ENCODE measurements at places on chromosomes 3 and 15.

DNA sequence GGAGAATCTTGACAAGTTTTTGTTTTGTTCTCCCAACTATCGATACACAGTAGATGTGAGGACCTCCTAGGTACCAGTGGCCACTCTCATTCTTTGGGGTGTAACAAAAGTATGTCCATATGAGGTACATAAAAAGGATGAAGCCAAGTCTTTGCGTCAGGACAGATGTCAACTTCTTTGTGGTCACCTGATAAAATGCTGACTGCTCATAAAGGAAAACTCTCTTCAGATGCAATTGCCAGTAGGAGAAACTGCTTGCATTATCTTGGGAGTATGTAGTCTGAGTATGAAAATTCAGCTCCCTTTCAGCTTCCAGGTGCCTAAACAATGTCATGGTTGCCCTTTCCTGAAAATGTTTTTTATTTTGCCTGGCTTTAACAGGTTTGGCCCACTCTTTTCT lies 123.8 kb upstream of the GOLIM4 start:
- no peak for DNase-seq
- H3K27me3 ChIP-seq = no peaks in the 10 kb centered on the region
- H3K27ac ChIP-seq = no peak overlapping the region
- no peak overlapping the region for H3K4me3 ChIP-seq
- no peaks in the 10 kb centered on the region for H3K36me3 ChIP-seq

DNA sequence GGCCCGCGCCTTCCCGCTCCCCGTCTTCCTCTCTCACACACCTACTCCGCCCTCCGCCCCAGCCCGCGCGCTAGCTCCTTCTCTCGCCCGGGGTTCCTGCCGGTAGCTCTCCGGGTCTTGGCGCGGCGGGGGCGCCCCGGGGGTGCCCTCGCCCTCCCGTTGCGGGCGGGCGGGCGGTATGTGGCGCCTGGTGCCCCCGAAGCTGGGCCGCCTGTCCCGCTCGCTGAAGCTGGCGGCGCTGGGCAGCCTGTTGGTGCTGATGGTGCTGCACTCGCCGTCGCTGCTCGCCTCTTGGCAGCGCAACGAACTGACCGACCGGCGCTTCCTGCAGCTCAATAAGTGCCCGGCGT lies 507 bp downstream of the DIPK2A start:
- no peaks in the 10 kb centered on the region for H3K27me3 ChIP-seq
- H3K27ac ChIP-seq = peak overlapping the region; percentile 95
- H3K4me1 ChIP-seq = peaks cover 30% of the 10 kb centered on the region

- peak; percentile 92 for DNase-seq
- no peak overlapping the region for H3K4me3 ChIP-seq
- peaks cover 22% of the 10 kb centered on the region for H3K4me1 ChIP-seq
- no peaks in the 10 kb centered on the region for H3K27me3 ChIP-seq
- no peaks in the 10 kb centered on the region for H3K36me3 ChIP-seq
These were observed 25.7 kb upstream of the GALNT15 start for GRCh38 chr3:16148783-16149182.

DNA sequence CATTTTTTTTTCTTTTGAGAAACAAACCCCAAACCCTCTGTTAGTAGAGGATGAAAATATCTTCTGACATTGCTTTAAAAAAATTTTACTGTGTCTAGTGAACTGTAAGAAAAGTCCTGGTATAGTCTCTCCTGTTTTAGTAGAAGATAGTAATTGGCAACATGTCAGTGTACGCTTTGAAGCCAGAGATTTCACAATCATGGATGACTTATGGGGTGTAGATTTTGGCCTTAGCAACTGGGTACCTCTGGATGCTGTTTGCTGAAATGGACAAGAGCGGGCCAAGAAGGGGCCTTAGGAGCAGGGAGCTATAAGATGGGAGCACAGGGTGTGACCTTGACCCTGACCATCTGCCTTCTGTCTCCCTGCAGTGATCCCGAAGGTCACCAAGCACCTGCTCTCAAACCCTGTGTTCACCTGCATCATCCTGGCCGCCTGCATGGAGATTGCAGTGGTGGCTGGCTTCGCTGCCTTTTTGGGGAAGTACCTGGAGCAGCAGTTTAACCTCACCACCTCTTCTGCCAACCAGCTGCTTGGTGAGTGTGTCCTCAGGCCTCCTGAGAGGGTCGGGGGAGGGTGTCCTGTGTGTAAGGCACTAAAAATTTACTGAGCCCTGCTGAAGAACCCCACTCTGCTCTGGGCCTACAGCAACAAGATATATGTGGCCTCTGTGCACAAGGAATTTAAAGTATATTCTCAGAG lies 266.7 kb downstream of the SLCO3A1 start:
- H3K36me3 ChIP-seq = peaks cover 31% of the 10 kb centered on the region
- no peak for DNase-seq
- H3K4me3 ChIP-seq = no peak overlapping the region
- H3K27me3 ChIP-seq = no peaks in the 10 kb centered on the region
- H3K27ac ChIP-seq = no peak overlapping the region

GRCh38 chr3:64170270-64170669 lies 55.0 kb downstream of the PRICKLE2 start:
- H3K4me1 ChIP-seq = peaks cover 26% of the 10 kb centered on the region
- H3K4me3 ChIP-seq = no peak overlapping the region
- H3K27ac ChIP-seq = no peak overlapping the region
- no peaks in the 10 kb centered on the region for H3K36me3 ChIP-seq
- DNase-seq = no peak

- no peaks in the 10 kb centered on the region for H3K4me1 ChIP-seq
- H3K4me3 ChIP-seq = no peak overlapping the region
- no peaks in the 10 kb centered on the region for H3K27me3 ChIP-seq
- H3K36me3 ChIP-seq = no peaks in the 10 kb centered on the region
These were observed 136.9 kb upstream of the SLC2A2 start for GRCh38 chr3:171163101-171164066.

DNA sequence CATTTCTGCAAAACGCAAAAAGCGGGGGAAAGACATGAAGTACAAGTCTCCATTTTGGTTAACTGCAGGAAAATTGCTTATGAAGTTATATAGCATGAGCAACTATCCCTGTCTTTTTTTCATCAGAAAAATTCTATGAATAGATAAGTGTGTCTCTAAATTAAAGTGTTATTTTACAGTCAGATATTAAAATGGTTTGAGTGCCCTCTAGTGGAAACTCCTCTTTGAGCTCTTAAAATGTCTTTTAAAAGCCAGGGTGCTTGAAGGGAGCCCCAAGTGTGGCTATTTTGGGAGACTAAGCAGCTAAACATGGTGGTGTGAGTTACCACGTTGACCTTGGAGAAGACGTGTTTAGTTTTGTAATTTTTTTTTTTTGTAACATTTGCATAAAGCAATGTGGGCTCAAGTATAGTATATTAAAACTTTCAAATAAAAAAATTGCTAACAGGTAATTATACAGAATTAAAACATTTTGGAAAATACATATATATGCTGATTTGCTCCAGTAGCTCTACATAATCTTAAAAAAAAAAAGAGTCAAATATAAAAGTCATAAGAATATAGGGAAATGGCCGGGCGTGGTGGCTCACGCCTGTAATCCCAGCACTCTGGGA lies 77.2 kb downstream of the PPP2R3A start:
- no peak overlapping the region for H3K4me3 ChIP-seq
- no peak overlapping the region for H3K27ac ChIP-seq
- H3K27me3 ChIP-seq = no peaks in the 10 kb centered on the region
- no peak for DNase-seq
- peaks cover 21% of the 10 kb centered on the region for H3K36me3 ChIP-seq

- H3K27me3 ChIP-seq = no peaks in the 10 kb centered on the region
- H3K36me3 ChIP-seq = no peaks in the 10 kb centered on the region
- DNase-seq = peak; percentile 87
- H3K4me3 ChIP-seq = no peak overlapping the region
- peaks cover 13% of the 10 kb centered on the region for H3K4me1 ChIP-seq
These were observed 156.0 kb upstream of the MCTP2 start for GRCh38 chr15:94075349-94075748.

DNA sequence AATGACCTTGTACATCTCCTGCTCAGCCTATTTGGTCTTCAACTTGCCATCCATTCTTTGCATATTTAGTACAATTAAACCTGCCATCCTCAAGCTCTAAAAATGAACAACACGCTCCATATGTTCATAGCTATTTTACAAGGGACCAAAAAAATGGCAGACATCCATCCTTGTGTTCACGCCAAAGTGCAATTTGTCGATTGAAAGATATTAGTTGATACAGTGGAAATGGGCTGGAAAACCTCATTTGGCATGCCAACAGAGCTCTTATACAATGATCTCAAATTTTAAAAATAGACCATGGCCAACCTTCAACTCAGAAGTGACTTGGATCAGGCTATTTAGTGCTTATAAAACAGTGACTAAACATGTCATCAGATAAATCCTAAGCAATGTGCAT lies 413.6 kb upstream of the ARL6 start:
- H3K4me3 ChIP-seq = no peak overlapping the region
- H3K4me1 ChIP-seq = no peaks in the 10 kb centered on the region
- no peak overlapping the region for H3K27ac ChIP-seq
- DNase-seq = no peak
- no peaks in the 10 kb centered on the region for H3K36me3 ChIP-seq
- no peaks in the 10 kb centered on the region for H3K27me3 ChIP-seq

GRCh38 chr3:23055733-23056376 lies 147.3 kb upstream of the UBE2E2 start:
- no peaks in the 10 kb centered on the region for H3K4me1 ChIP-seq
- no peaks in the 10 kb centered on the region for H3K36me3 ChIP-seq
- H3K4me3 ChIP-seq = no peak overlapping the region
- no peak for DNase-seq

- no peaks in the 10 kb centered on the region for H3K27me3 ChIP-seq
- H3K4me1 ChIP-seq = peaks cover 64% of the 10 kb centered on the region
- no peak overlapping the region for H3K4me3 ChIP-seq
- H3K27ac ChIP-seq = peak overlapping the region; percentile 78
- no peak for DNase-seq
These were observed 169.4 kb downstream of the KLHL25 start for GRCh38 chr15:85625166-85625830.

- peaks cover 23% of the 10 kb centered on the region for H3K4me1 ChIP-seq
- H3K27ac ChIP-seq = peak overlapping the region; percentile 57
- peak overlapping the region; percentile 45 for H3K4me3 ChIP-seq
- H3K27me3 ChIP-seq = no peaks in the 10 kb centered on the region
- H3K36me3 ChIP-seq = no peaks in the 10 kb centered on the region
These were observed 121.6 kb downstream of the TFDP2 start for GRCh38 chr3:142027735-142028134.

- no peak overlapping the region for H3K4me3 ChIP-seq
- H3K4me1 ChIP-seq = no peaks in the 10 kb centered on the region
- no peaks in the 10 kb centered on the region for H3K36me3 ChIP-seq
These were observed 218.8 kb downstream of the VPS13C start for GRCh38 chr15:61841466-61841865.

DNA sequence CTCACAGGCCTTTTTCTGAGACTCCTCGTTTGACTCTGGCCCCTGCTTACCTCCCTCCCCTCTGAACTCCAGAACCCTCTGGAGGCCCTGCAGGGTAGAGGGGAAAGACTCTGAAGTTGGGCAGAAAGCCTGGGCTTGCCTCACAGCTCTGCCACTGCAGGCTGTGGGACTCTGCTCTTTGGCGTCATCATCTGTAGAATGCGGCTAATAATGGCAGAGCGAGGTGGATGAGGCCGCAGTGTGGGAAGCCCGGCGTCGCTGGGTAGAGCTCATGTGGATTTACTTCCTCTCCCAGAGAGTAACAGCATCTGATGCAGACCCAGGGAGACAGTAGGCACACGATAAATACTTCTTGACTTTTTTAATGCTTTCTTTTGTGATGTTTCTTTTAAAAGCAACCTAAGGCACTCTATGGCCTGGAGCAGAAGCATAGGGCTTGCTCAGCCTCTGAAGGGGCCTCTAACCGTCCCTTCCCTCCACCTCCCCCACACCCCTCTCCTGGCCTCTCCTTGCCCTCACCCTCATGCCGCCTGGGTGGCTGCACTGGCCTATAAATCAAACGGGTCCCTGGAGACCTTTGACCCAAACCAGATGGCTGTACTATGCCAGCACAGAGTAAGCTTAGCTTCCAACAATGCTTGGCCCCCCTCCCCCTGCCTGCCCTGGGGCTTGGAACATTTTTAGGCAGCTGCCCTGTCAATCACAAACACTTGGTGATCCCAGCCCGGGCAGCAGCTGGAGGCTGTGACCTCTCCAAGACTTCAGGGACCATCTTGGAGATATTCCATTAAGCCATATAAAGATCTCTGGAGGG lies 32.9 kb downstream of the SPSB4 start:
- no peaks in the 10 kb centered on the region for H3K36me3 ChIP-seq
- H3K4me1 ChIP-seq = no peaks in the 10 kb centered on the region
- H3K27ac ChIP-seq = no peak overlapping the region

DNA sequence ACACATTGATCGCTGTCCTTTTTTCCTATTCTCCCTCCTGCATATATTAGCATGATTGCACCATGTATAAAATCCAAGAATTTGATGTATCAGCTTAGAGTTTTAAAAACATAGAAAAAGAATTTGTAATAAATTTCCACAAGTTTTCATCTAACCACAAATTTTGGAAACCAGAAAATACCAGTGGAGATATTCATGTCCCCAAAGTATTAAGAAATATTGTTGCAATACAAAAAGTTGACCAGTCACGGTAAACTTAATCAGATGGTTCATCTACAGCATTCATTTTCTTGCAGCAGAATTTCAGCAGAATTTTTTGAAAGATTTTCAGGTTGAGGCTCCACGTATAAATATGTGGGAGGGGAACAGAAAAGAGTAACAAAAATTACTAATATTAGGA lies 500.9 kb upstream of the MDFIC2 start:
- H3K36me3 ChIP-seq = no peaks in the 10 kb centered on the region
- H3K4me3 ChIP-seq = no peak overlapping the region
- H3K27ac ChIP-seq = no peak overlapping the region
- no peaks in the 10 kb centered on the region for H3K4me1 ChIP-seq
- DNase-seq = no peak

GRCh38 chr3:125261031-125261430 lies 48.5 kb upstream of the SLC12A8 start:
- no peaks in the 10 kb centered on the region for H3K27me3 ChIP-seq
- DNase-seq = no peak
- H3K4me1 ChIP-seq = no peaks in the 10 kb centered on the region
- no peak overlapping the region for H3K4me3 ChIP-seq
- peaks cover 7% of the 10 kb centered on the region for H3K36me3 ChIP-seq
- no peak overlapping the region for H3K27ac ChIP-seq

- no peak for DNase-seq
- H3K27ac ChIP-seq = no peak overlapping the region
- no peaks in the 10 kb centered on the region for H3K27me3 ChIP-seq
- H3K4me3 ChIP-seq = no peak overlapping the region
- no peaks in the 10 kb centered on the region for H3K4me1 ChIP-seq
- no peaks in the 10 kb centered on the region for H3K36me3 ChIP-seq
These were observed 92.6 kb downstream of the ERC2 start for GRCh38 chr3:56375654-56376053.

GRCh38 chr15:74893627-74894026 lies 3.8 kb downstream of the MPI start:
- H3K27ac ChIP-seq = no peak overlapping the region
- H3K4me3 ChIP-seq = no peak overlapping the region
- H3K36me3 ChIP-seq = peaks cover 37% of the 10 kb centered on the region

- no peak overlapping the region for H3K4me3 ChIP-seq
- peaks cover 6% of the 10 kb centered on the region for H3K4me1 ChIP-seq
- DNase-seq = no peak
- H3K27ac ChIP-seq = no peak overlapping the region
- H3K27me3 ChIP-seq = no peaks in the 10 kb centered on the region
These were observed 39.0 kb upstream of the MYO5C start for GRCh38 chr15:52334491-52335160.

- H3K4me1 ChIP-seq = peaks cover 23% of the 10 kb centered on the region
- no peaks in the 10 kb centered on the region for H3K36me3 ChIP-seq
- H3K27ac ChIP-seq = no peak overlapping the region
- no peaks in the 10 kb centered on the region for H3K27me3 ChIP-seq
- no peak overlapping the region for H3K4me3 ChIP-seq
These were observed 47.0 kb downstream of the OSBPL10 start for GRCh38 chr3:31934018-31934417.

All from suprapubic skin (tissue), 4 donors.